ENCODE measurements at places on chromosomes 4 and X.

DNA sequence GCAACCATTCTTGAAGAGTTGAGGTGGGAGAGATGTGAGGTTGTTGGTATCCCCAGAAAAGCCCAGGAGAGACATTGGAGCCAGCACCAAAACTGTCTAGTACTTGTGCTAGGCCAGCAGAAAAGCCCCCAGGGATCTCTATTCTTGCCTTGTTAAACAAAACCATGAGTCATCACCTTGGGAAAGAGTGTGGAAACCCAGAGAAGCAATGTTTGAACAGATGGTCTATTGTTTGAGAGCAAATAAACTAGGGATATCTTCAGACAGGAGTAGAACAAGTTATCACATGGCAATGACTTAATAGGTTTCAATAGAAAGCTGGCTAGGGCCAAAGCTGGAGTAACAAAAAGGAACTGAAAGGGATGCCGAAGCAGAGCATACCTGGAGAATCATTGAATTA lies 195.7 kb upstream of the CASK start:
- DNase-seq: no peak

DNA sequence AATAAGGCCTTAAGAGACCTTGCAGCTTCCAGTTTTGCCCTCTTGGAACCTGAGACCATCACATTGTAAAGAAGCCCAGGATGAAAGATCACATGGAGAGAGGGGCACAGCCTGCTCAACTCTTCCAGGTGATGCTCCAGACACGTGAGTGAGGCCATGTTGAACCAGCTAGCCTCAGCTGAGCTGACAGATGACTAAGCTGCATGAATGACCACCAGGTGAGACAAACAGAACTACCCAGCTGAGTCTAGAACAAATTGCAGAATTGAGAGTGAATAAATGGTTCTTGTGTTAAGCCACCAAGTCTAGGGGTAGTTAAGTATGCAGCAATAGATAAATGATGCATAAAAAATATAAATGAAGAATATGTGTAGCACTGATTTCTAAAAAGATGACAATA lies 16.8 kb upstream of the GPR82 start:
- DNase-seq: no peak

DNA sequence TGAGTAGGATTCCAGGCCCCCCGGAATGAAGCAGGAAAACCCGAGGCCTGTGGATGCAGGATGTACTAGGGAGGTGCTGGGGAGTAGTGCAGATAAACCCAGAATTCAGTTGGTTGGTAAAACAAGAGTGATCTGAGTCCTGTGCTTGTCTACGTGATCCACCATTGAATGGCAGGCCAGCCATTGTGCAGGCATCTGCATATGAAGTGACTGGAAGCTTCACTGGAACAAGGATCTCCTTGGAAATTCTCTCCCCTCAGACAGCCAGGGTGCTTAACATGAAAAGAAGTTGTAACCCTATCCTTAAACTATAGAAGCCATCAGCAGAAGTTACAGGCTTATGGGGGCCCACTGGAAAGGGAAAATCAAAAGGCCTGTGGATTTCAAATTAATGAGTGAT lies 656 bp upstream of the GSPT2 start:
- no peak for DNase-seq

- DNase-seq: no peak
Measured at GRCh38 chrX:112645774-112646173, 34.0 kb downstream of the LHFPL1 start.

- DNase-seq: no peak
Measured at GRCh38 chr4:48047896-48048295, 31.3 kb downstream of the NIPAL1 start.

All from stimulated activated CD8-positive, alpha-beta memory T cell treated with anti-CD3 and anti-CD28 coated beads, Interleukin-7, amount 100 ng/mL, for 24 hours (primary cell).